ENCODE measurements at places on chromosomes 11 and 22. TPM values are rescaled to one million over a fixed set of nuclear protein-coding genes. Genes with fewer than 3 reads are reported as not detected.
A peak's percentile ranks its signal among the peaks of the same experiment; 100 is the strongest.

Gene OR6T1
- polyA plus RNA-seq, result not detected

GRCh38 chr11:2467695-2468055 is 22.9 kb downstream of the KCNQ1 start:
- no peaks in the 10 kb centered on the region for H3K27me3 ChIP-seq
- no peak overlapping the region for H3K4me3 ChIP-seq
- H3K4me1 ChIP-seq, result peaks cover 57% of the 10 kb centered on the region
- H3K27ac ChIP-seq, result peak overlapping the region; percentile 92

Gene SCGB1A1
- not detected for polyA plus RNA-seq

Gene ELF5
- polyA plus RNA-seq, result not detected

GRCh38 chr22:31488988-31489617 is 539 bp downstream of the EIF4ENIF1 start:
- H3K36me3 ChIP-seq, result peaks cover 34% of the 10 kb centered on the region
- H3K27ac ChIP-seq, result peak overlapping the region; percentile 89
- peak; percentile 48 for DNase-seq
- H3K4me3 ChIP-seq, result peak overlapping the region; percentile 33
- peaks cover 30% of the 10 kb centered on the region for H3K4me1 ChIP-seq

- no peak overlapping the region for H3K4me3 ChIP-seq
- no peaks in the 10 kb centered on the region for H3K36me3 ChIP-seq
- no peak for DNase-seq
- H3K27ac ChIP-seq, result no peak overlapping the region
- no peaks in the 10 kb centered on the region for H3K27me3 ChIP-seq
Measured at GRCh38 chr11:62077132-62077531, 46.7 kb upstream of the INCENP start.

DNA sequence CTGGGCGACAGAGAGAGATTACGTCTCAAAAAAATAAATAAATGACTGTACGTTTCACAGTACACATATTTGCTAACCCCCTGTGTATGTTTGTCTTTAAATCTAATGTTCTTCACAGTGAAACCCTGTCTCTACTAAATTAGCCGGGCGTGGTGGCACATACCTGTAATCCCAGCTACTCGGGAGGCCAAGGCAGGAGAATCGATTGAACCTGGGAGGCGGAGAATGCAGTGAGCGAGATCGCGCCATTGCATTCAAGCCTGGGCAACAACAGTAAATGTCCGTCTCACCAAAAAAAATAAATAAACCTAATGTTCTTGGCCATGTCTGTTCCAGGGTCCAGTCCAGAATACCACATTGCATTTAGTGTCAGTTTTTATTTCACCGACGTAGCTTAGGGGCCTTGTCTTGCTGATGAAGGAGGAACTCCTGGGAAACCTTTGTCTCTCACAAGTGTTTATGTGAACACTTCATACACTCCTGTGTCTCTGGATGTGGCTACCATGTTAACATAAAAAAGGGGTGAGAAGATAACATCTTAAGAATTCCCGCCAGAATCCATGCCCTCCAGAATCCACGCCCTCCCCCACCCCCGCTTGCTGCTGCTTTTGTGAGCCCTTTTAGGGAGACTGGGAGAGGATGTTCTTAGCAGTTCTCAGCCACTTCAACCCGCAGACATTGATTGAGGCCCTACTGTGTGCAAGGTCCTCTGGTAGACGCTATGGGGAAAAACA is 5.0 kb upstream of the SERHL2 start:
- no peak overlapping the region for H3K27ac ChIP-seq
- DNase-seq, result no peak
- no peaks in the 10 kb centered on the region for H3K36me3 ChIP-seq
- H3K27me3 ChIP-seq, result no peaks in the 10 kb centered on the region

Gene RELT
- 2.3 TPM for polyA plus RNA-seq

DNA sequence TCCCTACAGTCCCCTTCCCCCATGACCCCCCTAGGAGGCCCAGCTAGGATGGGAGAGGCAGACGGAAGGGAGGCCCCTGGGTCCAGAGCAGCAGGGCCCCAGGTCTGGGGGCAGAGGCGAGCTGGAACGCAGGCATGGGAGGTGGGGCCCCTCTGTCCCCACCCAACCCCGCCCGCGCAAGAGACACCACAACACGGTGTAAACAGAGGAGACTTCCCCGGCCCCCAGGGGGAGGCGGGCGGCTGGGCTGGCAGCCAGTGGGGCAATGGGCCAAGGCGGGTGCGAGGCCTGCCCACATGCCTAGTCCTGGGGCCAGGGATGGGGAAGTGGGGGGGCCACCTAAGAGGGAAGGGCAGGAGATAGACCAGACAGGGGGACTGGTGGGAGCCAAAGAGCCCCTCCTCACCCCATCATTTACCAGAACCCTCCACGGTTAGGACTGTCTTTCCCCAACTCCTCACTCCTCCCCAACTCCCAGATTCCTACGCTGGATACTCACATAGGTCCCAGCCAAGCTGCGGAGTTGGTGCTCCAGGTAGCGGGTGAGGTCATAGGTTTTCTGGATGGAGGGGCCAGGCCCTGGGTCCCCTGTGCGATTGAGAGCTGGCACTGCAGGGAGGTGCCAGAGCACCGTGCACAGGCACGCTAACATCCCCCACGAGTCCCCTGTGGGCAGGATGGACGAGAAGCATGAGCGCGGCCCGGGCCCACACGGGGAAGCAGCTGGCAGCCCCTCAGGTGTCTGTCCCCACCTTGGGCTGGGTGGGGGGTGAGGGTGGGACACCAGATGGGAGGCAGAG is 6.2 kb downstream of the CLCF1 start:
- no peaks in the 10 kb centered on the region for H3K27me3 ChIP-seq
- H3K4me3 ChIP-seq, result no peak overlapping the region
- peaks cover 2% of the 10 kb centered on the region for H3K4me1 ChIP-seq
- no peaks in the 10 kb centered on the region for H3K36me3 ChIP-seq
- DNase-seq, result no peak

- no peaks in the 10 kb centered on the region for H3K27me3 ChIP-seq
- DNase-seq, result peak; percentile 66
- no peaks in the 10 kb centered on the region for H3K4me1 ChIP-seq
- H3K27ac ChIP-seq, result no peak overlapping the region
- no peaks in the 10 kb centered on the region for H3K36me3 ChIP-seq
- H3K4me3 ChIP-seq, result no peak overlapping the region
Measured at GRCh38 chr11:33542921-33543320, 157.7 kb downstream of the C11orf91 start.

GRCh38 chr11:33689085-33689484 is 11.5 kb downstream of the C11orf91 start:
- H3K36me3 ChIP-seq, result no peaks in the 10 kb centered on the region
- H3K27me3 ChIP-seq, result no peaks in the 10 kb centered on the region

DNA sequence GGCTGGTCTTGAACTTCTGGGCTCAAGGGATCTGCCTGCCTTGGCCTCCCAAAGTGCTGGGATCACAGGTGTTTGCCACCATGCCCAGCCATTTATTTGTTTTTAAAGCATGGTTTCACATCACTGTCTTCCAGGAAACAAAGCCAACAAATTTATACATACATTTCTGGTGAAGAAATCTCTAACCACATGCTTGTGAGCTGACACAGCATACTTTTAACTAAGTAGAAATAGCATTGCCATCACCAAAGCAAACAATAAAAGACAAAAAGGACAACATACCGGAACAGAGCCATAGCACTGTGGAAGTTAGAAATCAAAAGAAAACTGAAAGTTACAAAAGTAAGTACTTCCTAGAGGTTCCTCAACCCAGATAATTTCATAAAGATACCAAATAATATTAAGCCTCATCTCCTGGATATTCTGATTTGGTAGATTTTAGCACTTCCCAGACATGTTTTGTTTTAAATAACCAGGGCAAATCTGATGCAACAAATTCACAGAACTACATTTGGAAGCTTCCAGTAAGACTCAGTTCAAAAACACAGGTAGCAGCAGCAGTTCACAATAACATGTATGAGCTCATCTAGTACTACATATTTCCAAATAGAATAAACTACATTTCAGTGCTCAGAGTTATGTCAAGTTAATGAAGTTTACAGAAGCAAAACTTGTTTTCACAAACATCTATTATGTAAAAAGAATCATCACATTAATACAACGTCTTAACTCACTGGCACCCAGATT is 70.6 kb downstream of the RRAS2 start:
- no peak overlapping the region for H3K27ac ChIP-seq
- no peaks in the 10 kb centered on the region for H3K36me3 ChIP-seq
- no peaks in the 10 kb centered on the region for H3K27me3 ChIP-seq
- H3K4me1 ChIP-seq, result no peaks in the 10 kb centered on the region
- no peak for DNase-seq
- H3K4me3 ChIP-seq, result no peak overlapping the region

DNA sequence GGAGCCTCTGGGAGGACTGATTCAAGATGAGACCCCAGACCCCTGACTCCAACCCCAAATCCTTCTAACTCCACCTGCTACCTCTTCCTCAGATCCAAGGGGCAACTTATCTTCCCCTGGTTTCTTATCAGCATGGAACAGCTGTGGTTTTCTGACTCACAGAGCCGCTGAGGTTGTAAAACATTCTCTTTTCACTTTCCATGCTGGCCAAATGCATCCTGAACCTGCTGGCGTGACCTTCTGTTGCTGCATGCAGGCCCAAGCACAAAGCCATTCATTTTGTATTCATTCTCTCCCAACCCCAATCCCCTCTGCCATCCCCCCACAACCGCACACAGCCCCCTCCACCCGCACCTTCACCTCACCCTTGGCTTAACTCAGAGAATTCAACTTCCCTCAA is 70.3 kb downstream of the SEZ6L start:
- no peak overlapping the region for H3K4me3 ChIP-seq
- DNase-seq, result peak; percentile 29
- no peak overlapping the region for H3K27ac ChIP-seq

GRCh38 chr11:130947481-130947880 is 31.2 kb upstream of the SNX19 start:
- no peak overlapping the region for H3K4me3 ChIP-seq
- no peak overlapping the region for H3K27ac ChIP-seq
- H3K4me1 ChIP-seq, result no peaks in the 10 kb centered on the region
- H3K36me3 ChIP-seq, result no peaks in the 10 kb centered on the region
- H3K27me3 ChIP-seq, result no peaks in the 10 kb centered on the region

GRCh38 chr11:6599881-6600390 is 3.5 kb downstream of the RRP8 start:
- H3K4me3 ChIP-seq, result no peak overlapping the region
- no peak overlapping the region for H3K27ac ChIP-seq
- peaks cover 14% of the 10 kb centered on the region for H3K4me1 ChIP-seq
- no peak for DNase-seq
- H3K36me3 ChIP-seq, result no peaks in the 10 kb centered on the region
- H3K27me3 ChIP-seq, result no peaks in the 10 kb centered on the region

Gene CABP4
- 1.1 TPM for polyA plus RNA-seq

- peaks cover 14% of the 10 kb centered on the region for H3K36me3 ChIP-seq
- H3K27me3 ChIP-seq, result no peaks in the 10 kb centered on the region
- H3K27ac ChIP-seq, result peak overlapping the region; percentile 97
- peaks cover 56% of the 10 kb centered on the region for H3K4me1 ChIP-seq
- H3K4me3 ChIP-seq, result no peak overlapping the region
Measured at GRCh38 chr11:65496304-65497140, 2.3 kb upstream of the MALAT1 start.

GRCh38 chr22:20022978-20023613 is 2.2 kb downstream of the TANGO2 start:
- H3K27ac ChIP-seq, result peak overlapping the region; percentile 92
- no peaks in the 10 kb centered on the region for H3K36me3 ChIP-seq
- no peaks in the 10 kb centered on the region for H3K27me3 ChIP-seq
- peaks cover 22% of the 10 kb centered on the region for H3K4me1 ChIP-seq
- DNase-seq, result no peak
- no peak overlapping the region for H3K4me3 ChIP-seq

DNA sequence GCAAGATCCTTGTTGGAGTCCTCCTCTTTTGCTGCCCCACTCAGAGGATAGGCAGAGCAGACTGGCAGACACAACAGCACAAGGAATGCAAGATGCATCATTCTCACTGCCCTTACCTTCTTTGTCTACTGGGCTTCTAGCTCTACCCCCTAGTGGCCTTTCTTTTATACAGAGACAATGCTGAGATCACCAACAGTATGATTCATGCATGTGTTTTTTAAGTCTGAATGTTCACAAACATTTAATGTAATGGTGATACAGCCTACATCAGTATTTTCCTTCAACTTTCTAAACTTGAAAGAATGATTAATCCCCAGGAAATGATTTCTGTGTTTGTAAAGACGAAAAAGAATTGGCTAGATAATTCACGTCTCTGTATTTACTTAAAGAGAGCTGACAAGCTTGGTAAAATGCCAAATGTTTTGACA is at the start of gene MMP10:
Gene MMP10 (minus strand): TSS at position 138 of the 428 bp plus-strand sequence. CDS start 37 bp downstream, at position 101.
- H3K36me3 ChIP-seq, result no peaks in the 10 kb centered on the region
- no peaks in the 10 kb centered on the region for H3K27me3 ChIP-seq
- H3K4me1 ChIP-seq, result no peaks in the 10 kb centered on the region
- DNase-seq, result no peak
- no peak within 1 kb of the TSS for H3K4me3 ChIP-seq

Gene OR2AT4
- polyA plus RNA-seq, result not detected

GRCh38 chr11:43920598-43921419 is 21.6 kb upstream of the C11orf96 start:
- H3K27ac ChIP-seq, result peak overlapping the region; percentile 64
- H3K4me3 ChIP-seq, result no peak overlapping the region
- peaks cover 14% of the 10 kb centered on the region for H3K36me3 ChIP-seq
- H3K4me1 ChIP-seq, result peaks cover 53% of the 10 kb centered on the region
- no peaks in the 10 kb centered on the region for H3K27me3 ChIP-seq

Gene CRYBB2
- 0.24 TPM for polyA plus RNA-seq

GRCh38 chr22:43881091-43882061 is 10.4 kb downstream of the PNPLA5 start:
- H3K4me3 ChIP-seq, result no peak overlapping the region
- H3K36me3 ChIP-seq, result no peaks in the 10 kb centered on the region
- H3K27me3 ChIP-seq, result no peaks in the 10 kb centered on the region
- H3K27ac ChIP-seq, result no peak overlapping the region
- no peak for DNase-seq

DNA sequence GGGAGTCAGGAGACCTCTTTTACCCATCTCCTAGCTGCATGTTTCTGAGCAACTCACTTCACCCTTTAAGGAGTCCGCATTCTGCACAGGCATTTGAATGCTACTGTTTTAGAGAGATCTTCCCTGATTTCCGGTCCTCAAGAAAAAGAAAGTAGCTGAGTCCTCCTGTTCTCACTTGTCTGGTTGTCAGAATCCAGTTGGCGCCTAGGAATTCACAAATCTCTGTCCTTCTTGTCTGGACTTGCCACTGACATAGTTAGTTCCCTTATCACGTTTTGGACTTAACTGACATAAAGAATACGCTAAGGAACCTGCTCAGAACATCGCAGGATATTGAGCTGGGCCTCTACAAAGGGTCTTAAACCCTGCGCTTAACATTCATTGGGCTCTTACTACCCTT is 61.3 kb upstream of the OR5P2 start:
- no peaks in the 10 kb centered on the region for H3K4me1 ChIP-seq
- H3K27ac ChIP-seq, result no peak overlapping the region

- H3K36me3 ChIP-seq, result no peaks in the 10 kb centered on the region
- no peak overlapping the region for H3K4me3 ChIP-seq
- DNase-seq, result no peak
- no peaks in the 10 kb centered on the region for H3K27me3 ChIP-seq
Measured at GRCh38 chr11:71283971-71284441, 31.6 kb upstream of the SHANK2 start.

- peak within 1 kb of the TSS; percentile 98 for H3K27ac ChIP-seq
- H3K4me3 ChIP-seq, result peak within 1 kb of the TSS; percentile 89
- no peaks in the 10 kb centered on the region for H3K27me3 ChIP-seq
- DNase-seq, result no peak
- H3K36me3 ChIP-seq, result no peaks in the 10 kb centered on the region
Measured at GRCh38 chr11:83156996-83157593, at the start of gene PCF11. TSS of gene PCF11 (plus strand) at chr11:83157131. CDS start at chr11:83157440, 309 bp downstream.
